ENCODE measurements at places on chromosomes 1 and 21. TPM values are rescaled to one million over a fixed set of nuclear protein-coding genes. Genes with fewer than 3 reads are reported as not detected.

The CELA3B gene
- not detected for total RNA-seq

The PAX7 gene
- total RNA-seq = not detected

The S100B gene
- 20.8 TPM for total RNA-seq

The HFM1 gene
- 0.10 TPM for total RNA-seq

The FNBP1L gene
- total RNA-seq = 2.2 TPM

The OR10K2 gene
- total RNA-seq = not detected

The CHIA gene
- total RNA-seq = under 0.01 TPM

The TXNDC12 gene
- 24.7 TPM for total RNA-seq

The PLA2G2C gene
- total RNA-seq = under 0.01 TPM

The KPRP gene
- total RNA-seq = not detected

The CA6 gene
- total RNA-seq = 0.63 TPM

The GJA4 gene
- total RNA-seq = 0.10 TPM

The CELA2B gene
- total RNA-seq = not detected

The TMEM51 gene
- 1.0 TPM for total RNA-seq

The KRTAP19-6 gene
- total RNA-seq = not detected

The ITLN2 gene
- total RNA-seq = not detected

The GBP6 gene
- 0.21 TPM for total RNA-seq

Measured in mononuclear cell (primary cell).